ENCODE measurements at places on chromosomes 2 and 18.

GRCh38 chr18:32280188-32280783, 90.4 kb downstream of the MEP1B start:
- DNase-seq: no peak

GRCh38 chr2:221120643-221121042, 451.5 kb downstream of the EPHA4 start:
- no peak for DNase-seq

DNA sequence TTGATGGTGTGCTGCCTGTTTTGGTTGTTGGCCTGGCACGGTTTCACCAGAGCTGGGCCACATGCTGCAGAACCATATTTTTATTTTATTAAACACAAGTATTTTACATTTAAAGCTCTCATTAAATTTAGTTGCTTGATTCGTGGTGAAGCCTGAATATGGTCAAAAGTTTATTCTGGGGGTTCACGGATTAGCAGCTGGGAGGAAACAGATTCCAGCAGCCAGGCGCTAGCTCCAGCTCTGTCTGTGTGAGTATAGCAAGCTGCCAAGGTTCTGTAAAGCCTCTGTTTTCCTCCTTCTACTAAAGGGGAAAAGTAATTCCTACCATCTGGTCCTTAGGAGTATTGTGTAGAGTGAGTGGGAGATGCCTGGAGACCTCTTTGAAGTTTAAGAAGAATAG, 22.5 kb downstream of the GATA6 start:
- DNase-seq: no peak

GRCh38 chr2:161161074-161161706, 962 bp downstream of the TANK start:
- DNase-seq: no peak

GRCh38 chr2:25054720-25055119, 12.8 kb downstream of the EFR3B start:
- no peak for DNase-seq

GRCh38 chr2:76640905-76641304, 881.3 kb downstream of the LRRTM4 start:
- DNase-seq: peak; percentile 13

DNA sequence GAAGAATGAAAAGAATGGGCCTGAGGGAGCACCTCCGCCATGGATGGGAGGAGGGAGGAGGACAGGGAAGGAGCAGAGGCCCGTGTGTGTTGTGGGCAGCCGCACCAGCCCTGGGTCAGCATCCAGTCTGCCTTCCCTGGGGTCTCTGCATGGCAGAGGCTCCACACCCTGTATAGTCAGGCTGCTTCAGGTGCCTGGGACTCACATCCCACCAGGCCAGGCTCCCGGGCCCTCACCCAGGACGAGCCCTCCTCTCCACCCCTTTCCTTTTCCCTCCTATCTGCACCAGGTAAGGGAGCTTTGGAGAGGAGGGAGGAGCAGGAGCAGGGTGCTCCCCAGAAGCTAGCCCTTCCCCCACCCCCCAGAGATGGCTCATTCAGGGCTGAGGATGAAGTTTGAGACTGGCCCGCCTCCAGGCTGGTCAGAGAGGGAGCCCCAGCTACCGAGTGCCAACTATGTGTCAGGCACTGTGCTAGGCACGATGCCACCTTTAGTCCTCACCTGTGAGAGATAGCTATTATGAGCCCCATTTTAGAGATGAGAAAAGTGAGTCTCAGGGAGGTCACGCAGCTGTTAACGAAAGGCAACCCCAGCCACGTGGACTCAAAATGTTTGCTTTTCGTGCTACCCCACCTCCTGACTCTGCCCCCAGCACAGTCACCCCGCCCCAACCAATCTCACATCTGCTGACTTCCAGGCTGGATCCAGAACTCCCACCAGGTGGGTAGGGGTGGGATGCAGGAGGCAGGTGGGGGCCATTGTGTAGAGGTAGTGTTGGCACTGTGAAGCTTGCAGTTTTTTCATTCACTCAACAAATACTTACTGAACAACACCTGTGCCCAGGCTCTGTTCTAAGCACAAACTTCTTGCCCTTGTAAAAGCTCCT, 242.1 kb downstream of the DYSF start:
- DNase-seq: peak; percentile 24

DNA sequence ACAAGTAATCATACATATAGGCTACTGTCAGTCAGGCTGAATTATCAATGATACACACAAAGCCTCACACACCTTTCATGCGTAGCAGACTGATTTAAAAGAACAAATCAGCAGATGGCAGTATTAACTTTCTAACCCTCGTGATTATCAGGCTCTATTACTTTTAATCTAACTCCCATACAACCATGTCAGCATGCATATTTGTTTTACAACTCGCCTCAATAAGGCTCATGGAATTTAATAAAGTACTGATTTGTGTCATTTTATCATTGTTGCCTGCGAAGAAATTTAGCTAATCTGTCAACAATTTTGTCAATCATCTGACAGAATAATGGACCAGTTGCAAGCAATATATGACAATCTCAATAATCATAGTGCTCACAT, 82.8 kb downstream of the SLC25A12 start:
- DNase-seq: no peak

DNA sequence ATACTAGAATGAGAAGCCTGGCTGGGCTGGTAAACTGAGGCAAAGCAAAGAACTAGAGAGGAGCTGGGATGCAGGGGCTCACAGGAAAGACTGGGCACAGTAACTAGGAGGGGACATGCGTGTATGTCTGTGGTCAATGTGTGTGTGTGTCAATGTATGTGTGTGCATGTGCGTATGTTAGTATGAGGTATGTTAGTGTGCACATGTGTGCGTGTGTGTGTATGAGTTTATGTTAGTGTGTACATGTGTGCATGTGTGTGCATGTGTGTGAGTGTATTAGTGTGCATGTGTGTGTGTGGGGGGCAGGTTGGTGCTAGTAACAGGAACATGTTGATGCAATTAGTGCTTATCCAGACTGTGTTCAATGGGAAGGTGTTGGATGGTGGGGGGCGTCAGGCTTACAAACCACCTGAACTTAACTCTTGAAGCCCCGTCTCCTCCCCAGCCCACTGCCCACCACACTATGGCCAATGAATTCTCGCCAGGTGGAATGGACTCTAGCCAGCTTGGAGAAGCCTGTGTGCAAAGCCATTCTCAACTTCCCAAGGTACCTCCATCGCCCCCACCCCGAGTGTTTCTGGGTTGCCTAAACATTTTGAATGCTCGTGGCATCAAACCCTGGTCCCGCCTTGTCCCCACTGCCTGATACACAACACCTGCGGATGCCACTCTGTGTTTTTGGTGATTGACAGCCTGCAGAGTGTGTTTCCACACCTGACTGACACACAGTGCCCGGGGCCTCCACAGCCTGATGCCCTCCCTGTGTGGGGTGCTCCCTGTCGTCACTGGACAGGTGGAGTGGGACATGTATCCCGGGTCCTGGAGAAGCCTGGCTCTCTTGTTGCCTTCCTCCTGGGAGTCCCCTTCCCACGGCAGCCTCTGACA, 90.1 kb upstream of the ASB18 start:
- no peak for DNase-seq

GRCh38 chr18:60978338-60978737, 354.9 kb upstream of the CDH20 start:
- DNase-seq: no peak

DNA sequence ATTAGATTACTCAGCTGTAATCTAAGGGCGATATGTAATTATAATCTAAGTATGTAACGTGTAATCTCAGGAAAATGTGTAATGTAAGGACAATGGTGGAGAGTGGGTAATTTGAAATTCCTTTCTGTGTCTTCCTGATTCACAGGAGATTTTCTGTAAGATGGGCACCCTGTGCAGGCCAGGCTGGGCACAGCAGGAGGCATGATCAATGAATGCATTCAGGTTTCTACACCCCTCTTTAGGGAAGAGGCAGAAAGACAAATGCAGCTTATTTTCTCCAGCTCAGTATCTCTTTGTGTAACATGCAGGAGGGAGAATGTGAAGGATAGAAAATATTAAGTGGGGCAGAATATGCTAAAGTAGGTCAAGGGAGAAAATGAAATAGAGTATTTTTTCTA, 320.1 kb downstream of the PIK3C3 start:
- DNase-seq: no peak

- DNase-seq: no peak
These were observed 8.4 kb upstream of the ZAP70 start for GRCh38 chr2:97704989-97705388.

GRCh38 chr2:122368576-122369243, 613.3 kb downstream of the TSN start:
- DNase-seq: no peak

DNA sequence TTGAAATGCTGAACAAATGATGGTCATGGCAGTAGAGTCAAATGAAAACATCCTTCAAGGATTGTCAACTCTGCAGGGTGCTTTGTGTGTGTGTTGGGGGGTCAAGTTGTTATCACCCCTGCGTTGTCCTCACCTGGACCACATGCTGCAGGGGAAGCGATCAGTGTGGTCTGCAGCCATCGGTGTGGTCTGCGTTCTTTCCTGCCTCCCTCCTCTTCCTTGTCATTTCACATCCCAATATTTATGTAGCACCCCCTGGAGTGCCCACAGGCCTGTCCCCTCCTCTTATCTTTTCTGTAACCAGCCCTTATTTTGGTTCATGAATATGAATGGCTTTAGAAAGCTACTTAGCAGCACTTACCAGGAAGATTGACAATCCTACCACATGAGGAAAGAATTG, 38.9 kb downstream of the UGP2 start:
- no peak for DNase-seq

DNA sequence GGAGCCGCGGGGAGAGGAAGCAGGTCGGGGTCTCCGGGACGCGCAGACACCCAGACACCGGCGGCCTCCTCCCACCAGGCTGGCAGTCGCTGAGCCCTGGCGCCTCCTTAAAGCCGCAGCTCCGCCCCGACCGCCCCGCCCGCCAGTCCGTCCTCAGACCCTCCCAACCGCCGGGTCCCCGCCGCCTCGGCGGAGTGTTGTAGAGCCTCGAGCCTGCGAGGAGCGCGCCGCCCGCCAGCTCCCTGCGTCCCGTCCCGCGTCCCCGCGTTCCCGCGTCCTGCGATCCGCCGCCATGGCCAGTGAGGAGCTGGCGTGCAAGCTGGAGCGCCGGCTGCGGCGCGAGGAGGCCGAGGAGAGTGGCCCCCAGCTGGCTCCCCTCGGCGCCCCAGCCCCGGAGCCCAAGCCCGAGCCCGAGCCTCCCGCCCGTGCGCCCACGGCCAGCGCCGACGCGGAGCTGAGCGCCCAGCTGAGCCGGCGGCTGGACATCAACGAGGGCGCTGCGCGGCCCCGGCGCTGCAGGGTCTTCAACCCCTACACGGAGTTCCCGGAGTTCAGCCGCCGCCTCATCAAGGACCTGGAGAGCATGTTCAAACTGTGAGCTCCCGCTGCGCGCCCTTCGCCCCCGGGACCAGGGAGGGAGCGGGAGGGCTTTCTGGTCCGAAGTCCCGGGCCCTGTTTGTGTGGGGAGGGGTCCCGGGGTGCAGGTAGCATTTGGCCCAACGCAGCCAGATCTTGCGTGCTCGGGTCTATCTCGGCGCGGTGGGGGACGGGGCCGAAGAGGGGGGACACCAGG, at the start of gene EFHD1:
TSS of gene EFHD1 (plus strand) at position 192 of the 793 bp plus-strand sequence. CDS start at position 293, 101 bp downstream.
- DNase-seq: peak; percentile 88

DNA sequence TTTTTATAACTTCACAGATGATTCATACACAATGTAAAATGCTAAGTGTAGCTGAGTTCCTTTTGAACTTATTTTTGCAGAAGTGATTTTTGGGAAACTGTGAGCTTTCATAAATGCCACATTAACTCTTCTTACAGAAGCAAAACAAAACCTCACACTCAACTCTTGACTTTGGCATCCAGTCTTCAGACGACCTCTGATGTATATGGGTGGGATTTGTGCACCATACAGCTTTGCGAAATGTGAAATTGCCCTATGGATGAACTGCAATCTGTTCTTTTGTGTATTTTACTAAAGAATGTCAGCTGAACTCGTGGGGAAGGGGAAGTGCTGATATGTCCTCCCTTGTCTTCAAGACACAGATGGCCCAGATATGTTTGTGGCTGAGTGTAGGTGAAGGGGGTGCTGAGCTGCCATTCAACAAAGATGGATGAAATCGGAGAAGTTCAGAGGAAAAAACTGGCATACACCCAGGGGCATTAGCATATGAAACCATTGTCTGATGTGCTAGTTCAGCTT, 218.3 kb downstream of the PTGR3 start:
- no peak for DNase-seq

- no peak for DNase-seq
These were observed 275.3 kb upstream of the NCKAP5 start for GRCh38 chr2:133843551-133843950.

- no peak for DNase-seq
These were observed 107.3 kb downstream of the TMEFF2 start for GRCh38 chr2:192087398-192087958.

DNA sequence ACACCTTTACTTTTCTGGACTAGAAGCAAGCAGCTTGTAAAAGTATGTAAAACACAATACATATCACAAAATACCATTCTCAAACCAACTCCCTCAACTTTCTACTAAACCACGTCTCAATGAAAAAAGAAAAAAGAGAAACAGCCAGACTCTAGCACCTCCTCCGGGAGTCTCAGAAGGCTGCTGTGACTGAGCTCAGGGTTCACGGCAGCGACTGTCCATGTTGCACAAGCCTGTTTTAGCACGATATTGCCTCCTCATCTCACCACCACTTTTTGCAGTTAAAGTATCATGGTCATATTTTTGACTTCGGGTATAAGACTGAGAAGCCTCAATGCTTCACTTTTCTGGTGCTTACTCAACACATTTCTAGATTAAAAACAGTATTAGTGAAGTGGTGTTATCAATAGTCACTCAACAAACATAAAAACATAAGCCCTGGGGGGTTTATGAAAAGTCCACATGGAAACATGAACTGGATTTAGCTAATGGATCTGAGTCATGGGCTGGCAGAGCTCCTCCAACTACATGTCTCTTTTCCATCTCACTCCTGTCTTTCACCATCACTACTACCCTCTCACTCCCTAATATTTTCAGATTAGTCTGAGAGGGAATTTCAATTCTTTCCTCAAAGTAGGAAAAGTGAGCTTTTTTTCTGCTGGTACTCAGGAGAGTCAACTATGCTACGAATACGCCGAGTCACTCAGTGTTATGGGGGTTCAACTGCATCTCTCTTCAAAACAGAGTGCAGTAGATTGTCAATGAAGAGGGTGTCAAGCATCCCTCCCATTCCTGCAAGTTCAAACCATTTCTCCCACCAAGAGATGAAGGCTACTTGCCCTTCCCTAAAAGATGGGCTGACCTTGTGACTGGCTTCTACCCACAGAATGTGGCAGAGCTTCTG, 113.7 kb downstream of the OSR1 start:
- no peak for DNase-seq

- DNase-seq: no peak
These were observed 505.8 kb upstream of the NRP2 start for GRCh38 chr2:205176546-205176945.

GRCh38 chr2:40957508-40957907, 505.6 kb upstream of the SLC8A1 start:
- no peak for DNase-seq

DNA sequence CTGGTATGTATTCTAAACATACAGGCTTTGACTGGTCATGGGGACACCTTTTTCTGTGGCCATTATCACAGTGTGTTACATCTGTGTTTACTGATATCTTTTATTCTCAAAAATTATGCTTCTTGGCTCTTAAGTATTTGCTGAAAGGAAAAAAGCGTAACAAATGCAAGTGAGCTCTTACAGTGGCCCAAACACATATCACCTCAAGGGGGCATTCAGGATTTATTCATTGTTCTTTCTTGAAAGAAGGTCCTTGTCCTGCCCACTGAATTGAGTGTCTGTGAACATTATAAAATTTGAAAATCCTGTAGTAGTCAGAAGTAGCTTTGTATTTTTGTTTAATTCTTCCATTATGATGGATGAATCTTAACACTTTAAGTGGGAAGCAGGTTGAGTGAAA, 454.5 kb downstream of the XIRP2 start:
- no peak for DNase-seq

- DNase-seq: no peak
These were observed 320.4 kb upstream of the REV1 start for GRCh38 chr2:99810225-99810624.

All from left hindlimb (tissue), 1 donor.